ENCODE measurements at places on chromosomes 7 and 10.

DNA sequence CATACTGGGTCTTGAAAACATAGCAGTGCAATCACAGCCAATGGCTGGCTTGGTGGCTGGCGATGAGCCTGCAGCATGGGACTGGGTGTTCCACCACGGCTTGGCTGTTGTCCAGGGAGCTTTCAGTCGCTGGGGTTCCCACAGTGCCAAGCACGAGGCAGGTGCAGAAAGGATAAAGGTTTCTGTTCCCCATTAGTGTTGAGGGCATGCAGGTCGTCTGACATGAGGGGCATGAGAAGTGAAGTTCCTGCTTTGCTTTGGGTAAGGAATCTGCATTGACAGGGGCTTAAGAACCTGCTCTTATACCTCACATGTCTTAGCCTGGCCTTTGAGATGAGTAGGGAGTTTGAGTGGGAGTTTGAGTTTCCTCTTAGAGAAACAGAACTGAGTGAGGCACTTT lies 9.0 kb upstream of the CFTR start:
- no peak for DNase-seq

DNA sequence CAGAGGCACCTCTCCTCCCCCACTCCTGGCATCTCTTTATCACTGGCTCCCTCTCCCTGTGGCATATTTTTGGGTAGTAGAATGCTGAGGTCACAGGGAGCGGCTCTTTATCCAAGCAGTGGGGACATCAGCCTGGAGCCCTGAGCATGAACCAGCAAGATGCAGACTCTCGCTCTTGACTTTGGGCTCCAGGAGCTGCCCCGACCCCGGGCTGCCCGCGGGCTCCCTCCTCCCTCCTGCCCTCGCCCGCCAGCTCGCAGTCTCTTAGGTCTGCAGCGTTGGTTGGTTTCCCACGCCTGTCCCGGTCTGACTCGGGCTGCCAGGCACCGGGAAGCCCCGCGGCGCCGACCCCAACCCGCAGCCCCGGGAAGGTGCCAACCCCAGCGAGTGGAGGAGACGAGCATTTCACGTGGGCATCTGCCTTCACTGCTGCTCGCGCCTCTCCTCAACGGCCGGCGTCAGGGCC lies 1.3 kb downstream of the INSYN2A start:
- no peak for DNase-seq

GRCh38 chr10:74898201-74898976 lies 72.0 kb downstream of the KAT6B start:
- peak; percentile 26 for DNase-seq

- no peak for DNase-seq
Observed at GRCh38 chr7:48637382-48637781, 287.0 kb upstream of the CDC14C start.

DNA sequence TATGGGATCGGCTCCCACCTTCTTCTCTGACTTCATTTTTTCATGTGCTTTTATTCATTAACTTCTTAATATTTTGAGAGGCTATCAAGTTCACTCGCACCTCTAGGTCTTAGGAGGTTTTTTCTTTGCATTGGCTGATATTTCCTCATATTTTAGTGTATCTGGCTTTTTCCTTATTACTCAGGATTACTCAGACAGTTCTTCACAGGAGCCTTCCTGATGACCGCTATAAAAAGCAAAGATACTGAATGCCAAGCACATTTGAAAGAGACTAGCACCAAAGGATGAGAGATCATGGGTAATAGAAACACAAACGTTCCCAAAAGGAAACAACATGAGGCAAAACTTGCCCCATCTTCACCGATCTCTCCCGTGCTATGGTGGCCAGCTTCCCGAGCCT lies 409.2 kb upstream of the KLF6 start:
- DNase-seq = no peak

DNA sequence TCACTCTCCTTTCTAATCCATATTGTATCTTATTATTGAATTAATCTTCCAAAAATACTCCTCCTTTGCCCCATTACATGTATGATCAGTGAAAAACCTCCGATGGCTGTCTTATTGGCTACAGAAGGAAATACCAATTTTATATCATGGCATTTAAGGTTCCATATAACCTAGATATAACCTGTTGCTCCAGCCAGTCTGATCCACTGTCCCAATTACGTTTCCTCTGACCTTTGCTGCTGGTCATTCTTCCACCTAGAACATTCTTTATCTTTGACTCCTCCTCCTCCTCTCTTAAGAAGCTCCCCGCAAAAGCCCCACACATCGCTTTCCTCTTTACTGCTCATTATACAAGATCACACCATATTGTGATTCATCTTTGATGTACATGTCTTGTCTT lies 161.5 kb downstream of the RNLS start:
- no peak for DNase-seq

DNA sequence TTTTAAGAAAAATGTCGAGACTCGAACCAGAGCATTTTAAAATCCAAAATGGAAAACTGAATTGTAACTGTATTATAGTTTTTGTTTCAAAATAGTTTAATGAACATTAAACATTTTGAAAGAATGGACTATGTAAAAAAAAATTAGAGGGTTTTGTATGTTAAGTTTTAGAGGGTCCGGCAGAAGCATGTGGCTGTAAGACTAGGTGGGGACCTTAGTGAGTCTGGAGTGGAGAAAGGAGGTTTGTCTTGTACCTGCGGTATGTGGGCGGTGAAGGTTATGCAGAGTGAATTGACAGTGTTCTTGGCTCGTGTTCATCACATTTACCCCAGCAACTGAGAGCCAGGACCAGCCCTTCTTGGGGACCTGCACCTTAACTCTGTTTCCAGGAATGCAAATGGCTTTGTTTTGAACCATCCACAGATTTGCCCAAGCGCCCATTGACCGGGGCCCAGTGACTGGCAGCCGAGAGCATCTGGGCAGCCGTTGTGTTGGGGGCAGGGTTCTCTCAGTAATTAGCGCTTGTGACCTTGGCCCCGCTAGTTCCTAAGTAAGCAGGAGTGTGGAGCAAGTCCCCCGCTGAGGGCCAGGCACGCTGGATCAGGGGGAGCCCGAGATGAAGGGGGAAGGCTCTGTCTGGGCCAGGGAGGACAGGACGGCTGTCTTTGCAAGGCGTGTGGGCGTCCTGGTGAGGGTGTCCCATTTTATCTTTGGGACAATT lies 1.4 kb upstream of the KLF6 start:
- DNase-seq = no peak

- DNase-seq = no peak
Observed at GRCh38 chr10:58741673-58742072, 229.0 kb downstream of the BICC1 start.

DNA sequence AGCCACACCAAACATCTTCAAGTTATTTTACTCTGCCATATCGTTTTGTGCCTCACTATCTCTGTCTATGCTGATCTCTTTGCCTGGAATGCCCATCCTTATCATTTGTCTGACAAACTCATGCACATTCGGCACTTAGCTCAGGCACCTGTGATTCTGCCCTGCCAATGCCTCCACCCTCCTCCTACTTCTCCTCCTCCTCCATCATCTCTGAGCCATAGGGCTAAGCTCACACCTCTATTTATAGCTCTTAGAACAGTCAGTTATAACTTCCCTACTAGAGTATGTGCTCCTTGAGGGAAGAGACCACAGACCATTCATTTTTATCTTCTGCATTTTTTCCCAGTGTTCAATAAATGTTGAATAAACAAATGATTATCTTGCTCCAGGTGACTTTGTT lies 51.2 kb upstream of the CDK13 start:
- no peak for DNase-seq

GRCh38 chr10:45282061-45282460 lies 33.3 kb downstream of the OR13A1 start:
- no peak for DNase-seq

DNA sequence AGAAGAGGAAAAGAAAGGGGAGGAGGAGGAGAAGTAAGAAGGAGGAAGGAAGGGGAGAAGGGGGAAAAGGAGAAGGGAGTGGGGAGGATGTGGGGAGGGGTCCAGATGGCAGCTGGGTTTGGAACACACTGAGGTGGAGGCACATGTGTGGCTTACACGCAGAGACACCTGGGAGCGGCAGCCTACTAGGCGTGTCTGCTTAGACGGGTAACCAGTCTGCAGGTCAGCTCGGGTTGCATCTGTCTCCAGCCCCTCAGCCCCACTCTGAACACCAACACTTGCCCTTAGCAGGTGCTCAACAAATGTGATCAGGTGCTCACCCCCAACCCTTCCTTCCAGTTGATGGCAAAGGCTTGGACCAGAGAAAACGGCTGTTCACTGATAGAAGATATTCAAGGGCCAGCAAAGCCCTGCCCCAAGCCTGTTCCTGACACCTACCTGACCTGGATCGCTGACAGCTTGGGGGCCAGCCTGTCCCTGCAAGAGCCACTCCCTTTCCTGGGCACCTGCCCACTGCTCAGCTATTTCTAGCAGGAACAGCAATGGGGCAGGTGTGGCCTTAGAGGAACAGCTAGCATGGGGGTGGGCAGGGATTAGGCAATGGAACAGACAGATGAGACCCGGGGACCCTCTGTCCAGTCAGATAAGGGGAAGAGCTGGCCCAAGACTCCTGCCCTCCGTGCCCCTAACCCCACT lies 70.5 kb downstream of the SH3PXD2A start:
- DNase-seq = no peak

- DNase-seq = no peak
Observed at GRCh38 chr10:36198322-36198721, 556.2 kb upstream of the FZD8 start.

DNA sequence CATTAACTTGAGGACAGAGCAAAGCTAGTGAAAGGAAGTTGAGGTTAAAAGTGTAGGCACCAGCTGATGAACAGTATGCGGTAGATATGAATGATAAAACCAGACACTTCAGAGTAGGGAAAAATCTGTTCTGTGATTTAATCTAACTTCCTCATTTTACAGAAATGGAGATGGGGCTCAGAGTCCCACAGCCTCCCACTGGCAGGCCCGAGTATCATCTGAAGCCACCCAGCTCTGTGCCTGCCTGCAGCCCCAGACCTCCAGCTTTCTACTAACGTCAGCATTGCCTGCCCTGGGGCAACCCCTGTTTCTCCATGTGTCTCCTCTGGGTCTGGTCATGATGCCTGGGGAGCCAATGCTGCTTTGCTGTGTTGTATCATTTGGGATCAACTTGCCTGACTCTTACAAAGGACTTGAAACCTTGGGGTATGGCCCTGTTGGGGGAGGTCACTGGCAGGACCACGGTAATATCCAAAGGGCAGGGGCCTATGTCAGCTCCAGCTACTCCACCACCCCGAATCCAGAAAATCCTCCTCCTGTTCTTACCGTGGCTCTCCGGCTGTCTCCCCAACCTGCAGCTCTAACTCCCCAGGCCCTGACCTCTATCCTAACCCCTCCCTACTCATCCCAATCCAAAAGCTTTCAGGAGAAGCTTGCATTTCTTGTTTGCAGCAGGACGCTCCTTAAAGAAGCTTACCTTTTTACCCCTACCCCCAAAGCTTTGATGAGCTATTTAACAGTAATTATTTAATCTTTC lies 56.2 kb upstream of the NPY start:
- peak; percentile 8 for DNase-seq

- DNase-seq = no peak
Observed at GRCh38 chr10:29142516-29143314, 146.2 kb upstream of the LYZL1 start.

DNA sequence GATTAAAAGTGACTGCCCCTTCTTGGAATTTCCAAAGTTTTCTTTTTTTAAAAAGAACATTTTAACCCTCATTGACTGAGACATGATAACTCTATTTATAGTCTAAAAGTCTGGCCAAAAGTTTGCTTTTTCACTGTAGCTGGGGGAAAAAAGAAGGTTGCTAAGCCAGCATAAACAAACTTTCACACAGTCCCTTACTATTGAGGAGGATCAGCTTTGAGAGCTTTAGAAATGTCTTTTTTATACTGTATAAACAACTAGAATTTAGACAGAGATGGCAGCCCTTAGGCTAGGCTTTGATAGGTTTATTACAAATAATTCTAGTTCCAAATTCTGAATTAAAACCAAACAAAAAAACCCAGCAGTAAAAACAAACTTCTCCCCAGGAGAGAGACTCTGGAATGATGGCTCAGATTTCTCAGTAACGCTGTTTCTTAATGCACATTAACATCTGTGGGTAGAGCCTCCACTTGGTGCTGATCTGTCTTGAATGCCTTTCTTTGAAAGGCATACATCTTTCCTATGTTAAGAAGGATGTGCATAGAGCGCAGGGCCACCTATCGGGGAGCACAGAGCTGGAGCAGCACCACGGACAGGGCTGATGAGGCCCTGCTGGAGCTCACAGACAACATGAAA lies 100.9 kb upstream of the PDLIM1 start:
- DNase-seq = no peak

- DNase-seq = no peak
Observed at GRCh38 chr7:50164559-50165170, 71.6 kb upstream of the ZPBP start.

DNA sequence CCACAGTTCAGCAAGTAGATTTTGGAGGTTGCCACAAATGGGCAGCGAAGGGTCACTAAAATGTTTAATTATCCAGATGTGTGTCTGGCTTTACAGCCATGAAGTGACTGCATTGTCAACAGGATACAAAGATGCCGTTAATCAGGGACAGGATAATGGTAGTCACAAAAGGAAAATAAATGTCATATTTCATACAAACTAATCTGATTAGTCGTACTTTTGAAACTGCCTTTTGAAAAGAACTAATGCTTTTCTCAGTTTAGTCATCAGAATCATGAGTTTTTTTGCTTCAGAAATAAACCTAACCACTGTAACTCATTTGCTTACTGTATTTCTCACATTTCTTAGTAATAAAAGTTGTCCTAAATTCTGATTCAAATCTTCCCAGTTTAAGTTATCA lies 22.2 kb upstream of the WNT16 start:
- DNase-seq = no peak

DNA sequence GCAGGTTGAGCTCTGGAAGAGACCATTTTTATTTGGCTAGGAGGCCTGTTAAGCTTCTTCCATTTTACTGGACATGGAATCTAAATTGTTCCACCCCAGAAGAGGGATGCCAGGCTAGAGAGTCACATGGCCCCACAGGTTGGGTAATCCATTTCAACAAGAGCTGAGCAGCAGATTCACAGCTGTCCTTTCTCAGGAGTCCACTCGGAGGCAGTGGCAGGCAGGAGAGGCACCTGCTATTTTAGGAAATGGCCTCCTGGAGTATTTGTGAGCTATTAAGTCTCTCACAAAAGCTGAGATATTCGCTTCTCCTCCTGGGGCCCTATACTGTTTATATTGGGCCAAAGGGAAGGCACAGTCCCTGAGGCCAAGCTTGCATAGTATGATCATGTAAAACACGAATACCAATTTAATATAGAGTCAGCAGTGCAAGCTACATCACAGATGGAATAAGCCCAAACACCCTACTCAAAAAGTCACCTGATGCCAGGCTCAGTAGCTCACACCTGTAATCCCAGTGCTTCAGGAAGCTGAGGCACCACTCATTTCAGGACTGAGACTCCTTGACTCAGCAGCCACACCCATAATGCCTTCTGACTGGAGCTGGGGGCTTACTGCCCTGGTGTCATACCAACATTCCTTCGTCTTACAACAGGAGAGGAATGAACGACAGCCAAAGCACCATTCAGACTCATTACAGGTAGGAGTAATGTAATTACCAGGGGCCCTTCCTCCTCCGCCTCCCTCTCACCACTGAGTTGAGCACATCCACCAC lies 124.1 kb downstream of the LMBR1 start:
- no peak for DNase-seq

GRCh38 chr10:43126759-43127424 lies 11.4 kb upstream of the CSGALNACT2 start:
- DNase-seq = no peak

Measured in activated T-helper 2 cell treated with anti-CD3 and anti-CD28 coated beads, Interferon-gamma antibody, Interleukin-2, Interleukin-4, amounts not matched to agents 10 μg/mL and 5 μg/mL and 100 μg/mL, durations not matched to agents 14 hours and 24 hours and 36 hours (primary cell).